Activated CD4-positive, alpha-beta T cell treated with anti-CD3 and anti-CD28 coated beads, Interleukin-2, amount 10 ng/mL, durations not matched to agents 24 days and 14 days (primary cell): ENCODE measurements at places on chromosomes 6 and 20. TPM values are rescaled to one million over a fixed set of nuclear protein-coding genes. Genes with fewer than 3 reads are reported as not detected.

DNA sequence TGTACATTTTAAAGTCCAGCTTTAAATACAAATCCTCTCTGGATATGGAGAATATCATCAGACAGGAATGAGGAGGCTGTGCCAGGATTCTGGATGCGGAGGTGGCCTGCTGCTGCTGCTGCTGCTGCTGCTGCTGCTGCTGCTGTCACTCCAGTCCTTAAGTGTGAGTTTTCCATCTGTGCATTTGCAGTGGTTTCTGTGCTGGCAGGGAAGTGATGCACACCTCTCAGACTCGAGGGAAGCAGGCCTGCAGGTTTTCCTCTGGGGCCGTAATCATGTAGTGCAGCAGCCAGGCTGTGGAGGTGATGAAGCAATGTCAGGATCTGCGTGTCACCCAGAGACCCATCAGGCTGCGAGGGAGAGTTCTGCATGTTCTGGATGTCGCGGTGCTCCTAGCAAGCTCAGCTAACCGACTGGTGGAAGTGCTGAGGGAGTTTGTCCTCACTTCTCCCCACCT is 32.0 kb downstream of the CFAP61 start:
- DNase-seq, result peak; percentile 53

DNA sequence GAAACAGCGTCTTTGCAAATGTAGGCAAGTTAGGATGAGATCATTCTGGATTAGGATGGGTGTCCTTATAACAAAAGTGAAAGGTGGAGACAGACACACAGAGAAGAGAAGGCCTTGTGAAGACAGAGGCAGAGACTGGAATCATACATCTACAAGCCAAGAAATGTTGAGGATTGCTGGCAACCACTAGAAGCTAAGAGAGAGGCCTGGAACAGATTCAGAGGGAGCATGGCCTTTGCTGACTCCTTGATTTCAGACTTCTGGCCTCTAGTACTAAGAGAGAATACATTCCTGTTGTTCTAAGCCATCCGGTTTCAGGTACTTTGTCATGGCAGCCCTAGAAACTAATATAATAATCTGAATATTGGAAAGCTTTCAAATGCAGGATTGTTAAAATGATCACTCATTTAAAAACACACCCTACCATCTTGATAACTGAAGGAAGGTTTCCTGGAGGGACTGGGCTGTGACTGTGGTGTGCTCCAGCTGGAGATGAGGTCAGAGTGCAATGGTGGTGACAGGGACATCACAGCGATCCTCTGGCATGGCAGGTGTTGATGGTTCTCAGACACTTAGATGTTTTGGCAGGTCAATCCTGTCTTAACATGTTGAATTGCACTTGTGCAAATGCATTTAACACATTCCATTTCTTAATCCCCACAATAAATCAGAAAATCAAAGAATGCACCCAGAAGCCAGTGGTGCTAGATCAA is 25.1 kb downstream of the CD83 start:
- no peak for DNase-seq

- peak; percentile 86 for DNase-seq
Measured at GRCh38 chr6:112029045-112029822, 24.7 kb upstream of the CCN6 start.

GRCh38 chr20:47800623-47801022 is 15.3 kb upstream of the SULF2 start:
- no peak for DNase-seq

- no peak for DNase-seq
Measured at GRCh38 chr6:160808263-160808662, 106.2 kb downstream of the PLG start.

DNA sequence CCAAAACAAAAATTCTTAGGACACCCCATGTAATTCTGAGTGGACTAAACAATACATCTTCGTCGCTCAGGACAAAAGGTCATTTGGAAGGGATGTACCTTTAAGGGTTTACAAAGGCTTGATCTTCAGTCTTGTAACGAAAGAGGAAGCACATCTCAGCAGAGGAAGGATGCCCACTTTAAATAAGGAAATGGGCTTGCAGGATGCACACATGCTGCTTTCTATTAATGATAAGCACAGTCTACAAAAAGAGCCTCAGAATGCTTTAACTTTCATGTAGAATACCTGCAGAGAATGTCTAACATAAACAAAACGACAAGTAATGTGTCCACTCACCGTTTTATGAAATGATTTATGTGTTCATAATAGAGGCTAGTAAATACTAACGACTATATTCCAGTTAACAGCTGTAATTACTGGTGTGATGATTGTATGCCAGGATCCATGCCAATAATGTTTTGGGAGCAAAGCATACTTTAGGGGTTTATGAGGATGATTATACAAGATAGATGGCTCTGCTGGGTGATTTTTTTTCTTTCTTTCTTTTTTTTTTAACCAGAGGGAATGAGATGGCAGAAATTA is 216.9 kb downstream of the GMDS start:
- no peak for DNase-seq

GRCh38 chr6:117423754-117424153 is 2.0 kb downstream of the ROS1 start:
- no peak for DNase-seq

- DNase-seq, result no peak
Measured at GRCh38 chr20:54468082-54468481, 7.3 kb upstream of the DOK5 start.

The CALHM4 gene
- not detected in 2 replicates for total RNA-seq

The SYNJ2 gene
- total RNA-seq, result 22.2 and 24.3 TPM in 2 replicates
